ENCODE measurements at places on chromosomes 4 and X.

DNA sequence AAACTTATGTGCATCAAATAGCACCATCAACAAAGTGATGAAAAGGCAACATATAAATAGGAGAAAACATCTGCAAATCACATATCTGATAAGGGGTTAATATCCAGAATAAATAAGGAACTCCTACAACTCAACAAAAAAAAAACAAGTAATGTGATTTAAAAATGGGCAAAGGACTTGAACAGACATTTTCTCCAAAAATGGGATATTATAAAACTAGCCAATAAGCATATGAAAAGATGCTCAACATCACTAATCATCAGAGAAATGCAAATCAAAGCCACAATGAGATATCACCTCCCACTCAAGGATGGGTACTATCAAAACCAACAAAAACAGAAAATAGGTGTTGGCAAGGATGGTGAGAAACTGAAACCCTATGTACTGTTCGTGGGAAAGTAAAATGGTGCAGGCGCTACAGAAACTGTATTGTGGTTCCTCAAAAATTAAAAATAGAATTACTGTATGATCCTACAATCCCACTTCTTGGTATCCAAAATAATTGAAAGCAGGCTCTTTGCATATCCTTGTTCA is 2.4 kb downstream of the DNAJB14 start:
- no peak for DNase-seq

DNA sequence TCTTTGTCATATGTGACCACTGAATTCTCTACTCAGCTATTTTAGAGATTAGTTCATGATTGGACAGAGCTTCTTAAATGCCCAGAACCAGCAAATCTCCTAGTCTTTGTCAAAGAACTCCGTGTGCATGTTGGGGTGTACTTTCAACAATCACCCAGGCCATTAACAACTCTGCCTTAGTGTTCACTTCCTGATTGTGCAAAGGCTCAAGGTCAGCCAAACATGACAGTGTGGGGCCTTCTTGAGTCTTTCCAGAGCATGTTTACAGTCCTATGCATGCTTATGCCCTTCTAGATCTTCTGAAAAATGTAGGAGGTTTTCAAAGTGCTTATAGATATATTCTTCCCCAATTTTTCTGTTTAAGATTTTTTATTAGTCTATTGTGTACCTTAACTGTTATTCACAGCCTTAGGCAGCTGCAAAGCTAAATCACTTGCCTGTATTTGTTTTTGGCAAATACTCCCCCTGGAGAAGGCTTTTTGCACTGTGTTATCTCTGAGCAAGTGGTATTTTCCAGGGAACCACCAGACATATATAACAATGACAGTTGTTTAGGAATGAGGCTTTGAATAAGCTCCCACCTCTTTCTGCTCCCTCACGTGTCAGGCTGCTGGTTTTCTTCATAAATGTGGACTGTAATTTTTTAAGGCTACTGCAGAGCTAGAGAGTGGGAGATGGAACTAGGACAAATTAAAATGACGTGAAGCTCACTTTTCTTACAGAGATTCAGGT is 24.0 kb upstream of the DRP2 start:
- no peak for DNase-seq

- no peak for DNase-seq
Observed at GRCh38 chr4:37845201-37845600, 18.7 kb downstream of the PGM2 start.

- no peak for DNase-seq
Observed at GRCh38 chrX:24219320-24219719, 69.8 kb downstream of the ZFX start.

GRCh38 chr4:19496756-19497155 is 754.9 kb upstream of the SLIT2 start:
- DNase-seq: no peak

DNA sequence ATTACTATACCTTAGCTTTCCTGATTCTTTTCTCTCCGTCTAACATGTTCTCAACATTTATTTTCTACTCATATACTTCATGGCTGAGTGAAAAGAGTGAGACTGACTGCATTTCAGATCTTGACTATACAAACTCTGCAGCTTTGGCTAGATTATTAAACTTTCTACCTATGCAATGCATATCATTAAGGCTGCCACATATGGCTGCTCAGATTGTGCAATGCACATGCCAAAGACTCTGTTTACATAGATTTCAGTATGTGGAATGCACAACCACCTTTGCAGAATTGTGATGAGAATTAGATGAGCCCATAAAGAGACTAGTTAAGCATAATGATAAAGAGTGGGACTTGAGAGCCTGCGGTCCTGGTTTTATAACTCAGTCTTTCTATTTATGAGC is 196.5 kb downstream of the BMPR1B start:
- DNase-seq: no peak

DNA sequence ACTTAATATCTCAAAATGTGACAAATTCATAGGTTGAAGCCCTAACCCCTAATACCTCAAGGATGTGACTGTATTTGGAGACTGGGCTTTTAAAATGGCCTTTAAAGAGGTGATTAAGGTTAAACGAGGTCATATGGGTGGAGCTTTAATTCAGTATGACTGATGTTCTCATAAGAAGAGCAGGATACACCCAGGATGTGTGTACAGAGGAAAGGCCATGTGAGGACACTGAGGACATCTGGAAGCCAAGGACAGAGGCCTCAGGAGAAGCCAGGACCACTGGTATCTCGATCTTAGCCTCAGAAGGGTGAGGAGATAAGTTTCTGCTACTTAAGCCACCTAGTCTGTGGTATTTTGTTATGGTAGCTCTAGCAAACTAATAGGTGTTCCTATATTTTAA is 49.0 kb upstream of the SHISA3 start:
- DNase-seq: no peak

DNA sequence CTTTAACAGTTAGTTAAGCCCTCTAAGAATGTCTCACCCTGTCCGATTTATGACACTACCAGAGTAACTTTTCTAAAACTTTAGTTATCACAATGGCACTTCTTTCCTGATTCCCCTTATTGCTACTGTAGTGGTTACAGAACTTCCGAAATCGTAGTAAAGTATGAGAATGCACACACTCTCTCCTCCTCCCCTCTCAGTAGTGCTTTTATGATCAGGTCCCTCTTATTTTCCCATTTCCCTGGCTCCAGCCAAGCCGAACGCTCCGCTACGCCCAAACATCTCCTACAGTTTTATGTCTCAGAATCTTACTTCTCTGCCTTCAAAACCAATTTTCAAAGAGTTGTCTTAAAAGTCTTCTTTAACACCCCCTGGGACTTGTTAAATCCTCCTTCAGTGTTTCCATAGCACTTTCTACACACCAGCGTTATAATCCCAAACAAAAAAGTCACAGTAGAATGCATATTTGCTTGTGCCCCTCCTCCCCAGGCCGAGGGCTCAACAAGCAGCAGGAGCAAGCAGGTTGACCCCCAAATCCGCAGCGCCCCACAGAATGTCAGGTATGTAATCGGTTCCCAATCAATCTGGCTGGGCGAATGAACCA is 671 bp downstream of the HPF1 start:
- DNase-seq: no peak

- no peak for DNase-seq
Observed at GRCh38 chr4:12583275-12583674, 900.9 kb downstream of the RAB28 start.

DNA sequence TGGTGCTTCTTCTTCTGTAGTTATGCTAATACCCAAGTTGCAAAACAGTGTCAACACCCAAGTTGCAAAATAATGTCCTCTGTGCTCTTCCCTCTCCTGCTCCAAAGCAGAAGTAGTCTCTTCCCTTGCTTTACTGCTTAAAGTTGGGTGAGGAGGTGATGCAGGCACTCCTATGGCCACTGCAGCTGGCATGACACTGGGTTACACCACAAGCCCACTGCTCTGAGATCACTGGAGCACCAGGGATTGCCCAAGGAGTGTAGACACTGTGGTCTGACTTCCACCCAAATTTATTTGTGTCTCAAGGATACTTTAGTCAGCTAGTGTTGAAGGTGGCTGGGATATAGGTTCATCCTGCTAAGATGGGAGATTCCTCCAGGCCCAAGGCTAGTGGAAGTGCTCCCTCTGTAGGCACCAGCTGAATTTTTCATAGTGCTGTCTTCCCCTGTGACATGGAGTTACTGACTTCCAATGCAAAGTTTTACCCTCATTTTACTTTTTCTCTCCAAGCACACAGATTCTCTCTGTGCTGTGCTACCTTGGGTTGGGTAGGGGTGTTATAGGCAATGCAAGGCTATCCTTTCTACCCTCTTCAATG is 196.2 kb upstream of the TENT5D start:
- DNase-seq: no peak

GRCh38 chr4:66741081-66741480 is 804.2 kb downstream of the CENPC start:
- no peak for DNase-seq

GRCh38 chr4:14359991-14360390 is 642.3 kb upstream of the CPEB2 start:
- no peak for DNase-seq

- no peak for DNase-seq
Observed at GRCh38 chrX:1618689-1619088, 3.8 kb downstream of the ASMT start.

DNA sequence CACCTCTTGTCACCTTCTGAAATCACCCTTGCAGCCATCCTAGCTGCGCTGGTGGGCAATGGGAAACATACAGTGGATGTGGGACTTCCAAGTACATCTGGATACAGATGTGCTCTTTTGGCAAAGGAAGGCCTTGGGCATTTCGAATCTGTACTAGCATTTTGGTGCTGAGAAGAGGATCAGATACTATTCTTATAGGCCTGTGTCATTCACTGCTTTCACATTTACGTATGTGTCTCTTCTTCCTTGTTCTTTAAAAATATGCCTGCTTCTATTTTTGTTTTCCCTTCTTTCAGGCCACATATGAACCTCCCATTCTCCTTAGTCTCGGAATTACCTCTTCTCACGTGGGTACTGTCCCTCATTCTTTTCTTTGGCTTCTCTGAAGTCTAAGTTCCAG is 53.1 kb downstream of the EFNB1 start:
- no peak for DNase-seq

GRCh38 chr4:119580293-119580692 is 48.3 kb downstream of the PDE5A start:
- no peak for DNase-seq

GRCh38 chr4:86033171-86033570 is 326.7 kb downstream of the MAPK10 start:
- DNase-seq: no peak

- DNase-seq: no peak
Observed at GRCh38 chr4:162350331-162350730, 186.5 kb upstream of the FSTL5 start.

- DNase-seq: no peak
Observed at GRCh38 chrX:40773809-40774208, 38.5 kb upstream of the MED14 start.

GRCh38 chr4:150135134-150135772 is 57.0 kb downstream of the DCLK2 start:
- no peak for DNase-seq

- DNase-seq: no peak
Observed at GRCh38 chr4:86950831-86951525, 16.2 kb downstream of the AFF1 start.

DNA sequence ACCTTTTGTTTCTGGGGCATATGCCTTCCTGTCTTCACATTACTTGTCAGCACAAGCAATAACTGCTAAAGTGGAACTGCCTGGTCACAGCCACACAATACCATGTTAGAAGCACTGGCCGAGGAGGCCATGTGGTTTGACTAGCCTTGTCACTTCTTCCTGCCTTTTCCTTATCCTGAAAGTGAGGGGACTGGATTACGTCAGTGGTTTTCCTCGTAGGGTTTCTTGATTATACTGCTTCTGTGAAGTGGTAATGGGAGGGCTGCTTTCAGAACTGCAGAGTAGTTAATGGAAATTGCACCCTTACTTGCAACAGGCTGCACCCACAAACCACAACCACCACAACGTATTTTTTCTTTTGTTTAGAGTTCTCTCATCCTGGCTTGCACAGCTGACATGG is 26.6 kb downstream of the ZRSR2 start:
- DNase-seq: no peak
